ENCODE measurements at places on chromosomes 4 and X. TPM values are rescaled to one million over a fixed set of nuclear protein-coding genes. Genes with fewer than 3 reads are reported as not detected.

The OTC gene
- not detected for total RNA-seq

The ITM2A gene
- total RNA-seq: 0.26 TPM

The ASB12 gene
- not detected for total RNA-seq

The MEPE gene
- not detected for total RNA-seq

The S100P gene
- not detected for total RNA-seq

The EXOC1L gene
- not detected for total RNA-seq

The COL25A1 gene
- 0.06 TPM for total RNA-seq

The SATL1 gene
- not detected for total RNA-seq

The ANKRD50 gene
- total RNA-seq: 11.8 TPM

The TCEAL2 gene
- total RNA-seq: 0.17 TPM

The FAT1 gene
- total RNA-seq: 140 TPM

The UCHL1 gene
- total RNA-seq: not detected

The F8 gene
- 0.33 TPM for total RNA-seq

The MSL3 gene
- 27.2 TPM for total RNA-seq

The MAGEA9B gene
- total RNA-seq: 0.93 TPM

The PPEF2 gene
- total RNA-seq: not detected

The PASD1 gene
- total RNA-seq: 65.8 TPM

The SLC7A11 gene
- total RNA-seq: 12.6 TPM

- DNase-seq: no peak
These were observed 10.9 kb upstream of the ABCG2 start for GRCh38 chr4:88169298-88169697.

DNA sequence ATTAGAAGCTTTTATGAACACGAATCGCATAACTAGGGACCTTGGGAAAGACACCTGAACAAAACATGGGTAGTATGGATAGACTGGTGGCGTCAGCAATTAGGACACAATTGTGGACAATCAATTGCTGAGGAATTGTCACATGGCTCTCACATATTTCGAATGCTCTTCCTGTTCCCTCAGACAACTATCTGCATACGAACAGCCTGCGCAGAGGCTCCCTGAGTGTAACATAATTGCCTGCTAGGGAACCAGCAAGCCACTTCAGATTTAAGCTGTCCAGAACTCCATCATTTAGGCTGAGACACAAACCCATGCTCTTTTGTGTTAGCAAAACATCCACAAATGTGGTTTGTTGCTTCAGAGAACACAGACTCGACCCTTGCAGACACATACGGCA lies 160.8 kb downstream of the MGST2 start:
- no peak for DNase-seq

DNA sequence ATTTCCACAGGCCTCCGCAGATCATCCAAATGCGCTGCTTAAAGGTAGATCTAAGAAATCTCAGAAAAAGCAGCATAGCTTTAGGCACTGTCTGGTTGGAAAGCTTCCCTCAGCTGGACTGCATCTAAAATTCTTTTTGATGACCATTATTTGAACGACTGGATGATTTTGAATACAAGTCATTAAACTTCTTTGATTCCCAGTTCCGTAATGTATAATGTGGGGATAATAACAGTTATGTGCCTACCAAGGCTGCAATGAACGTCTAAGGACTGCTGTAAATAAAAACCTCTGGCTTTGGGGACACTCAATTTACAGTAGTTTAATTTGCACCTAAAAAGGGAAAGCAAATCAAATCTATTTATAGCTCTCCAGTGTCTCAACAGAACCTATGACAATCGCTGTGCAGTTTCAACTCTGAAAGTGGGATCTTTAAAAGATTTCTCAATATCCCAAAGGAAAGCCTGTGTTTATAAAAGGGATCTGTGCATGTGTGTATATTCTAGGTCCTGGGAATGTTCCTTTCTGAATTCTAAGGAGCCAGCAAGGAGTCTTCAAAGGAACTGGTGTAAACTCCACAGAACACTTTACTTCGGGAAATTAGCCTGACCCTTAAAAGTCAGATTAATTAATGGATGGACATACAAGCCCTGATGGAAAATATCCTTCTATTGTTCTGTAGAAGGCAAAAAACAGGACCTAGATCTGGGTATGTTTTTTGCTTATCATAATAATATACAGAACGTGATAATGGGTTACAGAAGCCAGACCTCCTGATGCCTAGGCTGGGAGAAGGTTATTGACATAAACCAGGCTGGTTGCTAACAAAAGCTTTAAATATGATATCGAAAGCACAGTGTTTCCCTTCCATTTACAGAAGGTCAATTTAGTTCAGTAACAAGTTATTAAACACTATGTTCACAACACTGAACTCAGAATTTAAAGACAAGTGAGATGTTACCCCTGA lies 53.4 kb downstream of the AFAP1 start:
- DNase-seq: no peak

DNA sequence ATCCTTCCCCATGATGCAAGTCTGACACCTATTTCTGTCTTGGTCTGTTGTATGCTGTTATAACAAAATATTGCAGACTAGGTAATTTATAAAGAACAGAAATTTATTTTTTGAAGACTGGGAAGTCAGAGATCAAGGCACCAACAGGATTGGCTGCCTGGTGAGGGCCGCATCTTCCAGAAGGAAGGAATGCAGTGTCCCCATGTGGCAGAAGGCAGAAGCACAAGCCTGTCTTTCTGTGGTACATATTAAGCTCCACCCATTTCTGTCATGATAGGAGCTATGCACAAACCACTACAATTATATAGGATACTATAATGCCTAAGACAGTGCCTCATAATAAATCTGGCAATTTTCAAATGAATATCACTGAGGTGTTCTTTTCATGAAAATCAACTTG lies 502.3 kb upstream of the DIAPH2 start:
- peak; percentile 24 for DNase-seq

DNA sequence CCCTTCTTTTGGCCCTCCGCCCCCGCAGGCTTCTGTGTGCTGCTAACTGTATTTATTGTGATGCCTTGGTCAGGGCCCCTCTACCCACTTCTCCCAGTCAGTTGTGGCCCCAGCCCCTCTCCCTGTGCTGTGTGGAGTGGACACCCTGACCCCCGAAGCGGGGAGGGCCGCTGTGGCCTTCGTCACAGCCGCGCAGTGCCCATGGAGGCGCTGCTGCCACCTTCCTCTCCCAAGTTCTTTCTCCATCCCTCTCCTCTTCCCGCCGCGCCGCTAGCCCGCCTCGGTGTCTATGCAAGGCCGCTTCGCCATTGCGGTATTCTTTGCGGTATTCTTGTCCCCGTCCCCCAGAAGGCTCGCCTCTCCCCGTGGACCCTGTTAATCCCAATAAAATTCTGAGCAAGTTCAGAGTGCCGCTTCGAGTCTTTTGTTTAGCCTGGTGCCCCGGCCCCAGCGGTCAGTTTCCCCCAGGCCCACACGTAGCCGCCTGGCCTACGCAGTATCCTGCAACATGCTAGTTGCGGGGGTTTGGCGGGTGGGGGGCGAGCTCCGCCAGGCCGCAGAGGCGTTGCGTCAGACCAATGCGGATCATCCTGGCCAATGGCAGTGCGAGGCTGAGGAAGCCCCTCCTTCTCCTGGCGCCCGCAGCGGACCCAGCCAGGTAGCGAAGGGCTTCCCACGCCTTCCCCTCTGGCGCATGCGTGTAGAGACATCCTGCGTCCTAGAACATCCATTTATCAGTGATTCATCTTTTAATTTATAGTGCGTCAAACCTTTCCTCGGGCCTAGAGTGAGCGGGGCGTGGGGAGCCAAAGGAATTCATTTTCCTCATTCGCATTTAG lies 5.6 kb upstream of the KANTR start:
- DNase-seq: no peak

DNA sequence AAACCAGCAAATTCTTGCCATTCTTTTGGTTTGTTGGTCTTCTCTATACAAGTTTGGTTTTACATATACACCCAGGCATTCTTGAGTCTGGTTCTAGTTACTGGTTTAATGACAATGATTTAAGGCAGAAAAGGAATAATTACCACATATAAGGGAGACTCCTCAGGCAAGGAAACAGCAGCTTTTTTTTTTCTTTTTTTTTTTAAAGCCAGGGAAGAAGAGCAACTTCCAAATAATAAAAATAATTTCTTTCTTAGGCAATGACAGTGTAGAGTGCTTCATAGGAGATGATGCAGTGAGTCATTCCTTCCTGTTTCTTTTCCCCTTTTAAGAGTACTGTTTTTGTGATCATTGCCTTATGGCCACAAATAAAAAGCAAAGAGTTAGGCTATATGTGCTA lies 289.7 kb downstream of the DKK2 start:
- DNase-seq: peak; percentile 41

GRCh38 chrX:85288992-85289723 lies 45.4 kb downstream of the ZNF711 start:
- no peak for DNase-seq

- no peak for DNase-seq
These were observed 99.4 kb downstream of the TMEM47 start for GRCh38 chrX:34557733-34558132.

GRCh38 chrX:115504167-115504566 lies 56.8 kb upstream of the PLS3 start:
- no peak for DNase-seq

DNA sequence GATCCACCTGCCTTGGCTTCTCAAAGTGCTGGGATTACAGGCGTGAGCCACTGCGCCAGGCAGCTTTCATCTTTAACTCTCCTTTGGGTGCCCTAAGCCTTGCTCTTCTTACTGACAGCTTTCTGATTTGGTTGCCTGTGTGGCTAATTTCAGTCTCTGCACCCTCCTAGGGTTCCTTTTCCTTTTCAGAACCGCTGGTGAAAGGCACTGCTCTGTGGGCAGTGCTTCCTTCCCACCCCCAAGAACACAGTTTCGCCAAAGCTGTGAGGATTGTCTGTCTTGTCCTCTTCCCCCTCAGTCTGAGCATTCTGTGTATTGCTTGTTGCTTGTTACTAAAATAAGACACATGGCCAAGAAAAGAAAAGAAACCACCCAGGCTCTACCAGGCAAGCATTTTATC lies 101.4 kb upstream of the FRMPD3 start:
- no peak for DNase-seq

GRCh38 chr4:116982656-116983055 lies 102.7 kb downstream of the TRAM1L1 start:
- no peak for DNase-seq

- DNase-seq: no peak
These were observed 9.1 kb downstream of the IL13RA1 start for GRCh38 chrX:118736394-118737010.

- no peak for DNase-seq
These were observed 25.3 kb upstream of the CLDN24 start for GRCh38 chr4:183347566-183347965.

DNA sequence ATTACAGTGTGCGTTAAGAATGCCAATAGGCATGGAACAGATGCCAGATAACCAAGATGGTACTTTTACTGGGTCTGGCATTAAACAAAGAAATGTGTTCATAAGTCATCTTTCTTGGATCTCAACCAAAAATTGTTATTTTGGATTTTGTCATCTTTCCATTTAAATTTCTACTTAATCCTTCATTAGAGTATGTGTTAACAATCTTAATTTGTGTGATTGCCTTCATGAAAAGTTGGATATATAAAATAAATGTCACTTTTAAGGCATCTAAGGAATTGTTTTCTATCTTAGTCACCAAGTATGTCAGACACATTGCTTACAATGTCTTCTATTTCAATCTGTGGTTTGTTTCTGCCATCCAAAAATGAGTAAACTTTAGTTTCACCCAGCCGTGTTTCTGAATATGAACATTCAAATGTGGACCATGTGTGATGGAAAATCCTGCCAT lies 87.5 kb downstream of the PALLD start:
- peak; percentile 81 for DNase-seq

- DNase-seq: no peak
These were observed 28.3 kb downstream of the NBDY start for GRCh38 chrX:56757327-56757726.

GRCh38 chrX:71103110-71103983 lies 3.2 kb downstream of the CXorf65 start:
- no peak for DNase-seq

- no peak for DNase-seq
These were observed 69.3 kb upstream of the NOCT start for GRCh38 chr4:138946306-138946705.

GRCh38 chr4:169092889-169093522 lies 83.0 kb upstream of the CBR4 start:
- DNase-seq: no peak

- DNase-seq: no peak
These were observed 75.8 kb upstream of the IL13RA2 start for GRCh38 chrX:115093191-115093590.

- DNase-seq: no peak
These were observed 182.8 kb upstream of the C1QTNF7 start for GRCh38 chr4:15245006-15245530.

DNA sequence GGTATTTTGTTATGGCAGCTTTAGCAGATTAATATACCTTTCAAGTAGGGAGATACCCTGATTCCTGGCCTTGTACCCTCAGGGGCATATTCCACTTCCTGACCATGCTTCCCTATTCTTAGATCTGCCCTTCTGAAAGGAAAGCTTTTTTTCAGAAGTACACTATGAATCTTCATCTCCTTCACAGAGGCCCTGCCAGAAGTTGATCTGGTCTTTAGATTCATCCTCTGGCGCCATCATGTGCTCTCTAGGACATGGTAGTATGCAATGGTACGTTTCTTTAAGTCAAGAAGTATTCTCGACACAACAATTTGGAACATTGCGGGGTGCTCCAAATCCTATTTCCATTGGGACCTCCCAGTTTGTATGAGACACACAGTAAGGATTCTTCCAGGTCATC lies 39.6 kb upstream of the DIPK2B start:
- no peak for DNase-seq

- DNase-seq: no peak
These were observed 102.5 kb downstream of the FNIP2 start for GRCh38 chr4:158871335-158871724.

GRCh38 chr4:81648576-81649275 lies 177.0 kb upstream of the RASGEF1B start:
- DNase-seq: no peak

GRCh38 chrX:120262859-120263708 lies 12.5 kb downstream of the ZBTB33 start:
- DNase-seq: no peak

DNA sequence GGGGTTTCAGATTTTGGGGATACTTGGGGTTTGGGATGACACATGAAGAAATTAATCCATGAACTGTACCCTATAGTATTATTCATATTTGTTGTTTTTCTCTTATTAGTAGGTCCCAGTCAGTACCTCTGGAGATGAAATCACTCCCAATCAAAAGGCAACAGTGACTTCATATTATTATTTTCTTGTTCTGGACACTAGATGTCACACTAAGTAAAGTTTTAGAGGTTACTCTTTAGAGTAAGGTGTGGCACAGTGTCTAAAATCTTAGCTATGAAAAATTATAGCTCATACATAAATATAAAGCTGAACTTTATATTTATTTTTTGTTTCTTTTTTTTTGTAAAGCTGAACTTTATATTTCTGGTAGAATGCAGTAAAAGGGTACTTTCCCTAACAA lies 35.1 kb downstream of the FAM114A1 start:
- DNase-seq: peak; percentile 33

- DNase-seq: peak; percentile 1
These were observed 25.5 kb upstream of the MORC4 start for GRCh38 chrX:107025545-107025944.

All from HT1080 (cell line).